ENCODE measurements at places on chromosomes 4 and X. TPM values are rescaled to one million over a fixed set of nuclear protein-coding genes. Genes with fewer than 3 reads are reported as not detected.

CCNA2 gene
- total RNA-seq: 0.19 TPM

AREG gene
- 0.69 TPM for total RNA-seq

FHL1 gene
- total RNA-seq: 22.0 TPM

NUP62CL gene
- 2.7 TPM for total RNA-seq

CUL4B gene
- 24.6 TPM for total RNA-seq

NEK1 gene
- total RNA-seq: 5.8 TPM

PCDH7 gene
- total RNA-seq: 0.43 TPM

UTP14A gene
- 13.0 TPM for total RNA-seq

MSMO1 gene
- total RNA-seq: 5.6 TPM

ASMTL gene
- total RNA-seq: 15.4 TPM

DOK7 gene
- total RNA-seq: 8.0 TPM

BCORL1 gene
- total RNA-seq: 5.9 TPM

Measured in pancreas (tissue), 10 donors.